T-helper 1 cell (primary cell): ENCODE measurements at places on chromosomes 12 and 14.

DNA sequence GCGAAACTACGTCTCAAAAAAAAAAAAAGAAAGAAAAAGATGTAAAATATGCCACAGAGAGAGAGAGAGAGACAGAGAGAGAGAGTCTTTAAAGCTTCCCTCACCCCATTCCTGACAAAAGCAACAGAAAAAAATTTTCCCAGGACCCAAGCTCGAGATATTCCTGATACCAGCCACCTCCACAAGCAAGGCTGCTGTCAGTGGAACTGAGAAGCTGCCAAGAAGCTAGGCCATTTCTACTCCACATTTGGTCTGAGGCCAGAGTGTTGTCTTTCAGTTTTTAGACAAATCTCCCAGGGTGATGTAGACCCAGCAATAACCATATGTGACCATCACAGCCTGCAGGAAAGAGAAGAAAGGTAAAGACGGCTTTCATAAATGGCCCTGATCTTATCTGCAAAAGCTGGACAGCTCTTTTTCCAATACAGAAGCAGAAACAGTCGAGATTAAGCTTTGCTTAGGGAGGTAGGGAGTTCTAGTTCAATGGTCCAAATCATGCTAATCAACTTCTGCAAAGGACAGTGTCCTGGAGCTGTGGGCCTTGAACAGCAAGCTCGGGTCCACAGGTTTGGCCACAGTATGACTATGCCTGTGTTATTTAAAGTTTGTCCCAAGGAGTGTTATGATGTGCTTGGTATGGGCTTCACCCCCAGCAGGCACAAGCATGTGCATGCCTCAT lies 130.3 kb upstream of the NUDT4 start:
- DNase-seq: no peak

- DNase-seq: no peak
Observed at GRCh38 chr14:89881839-89882238, 72.7 kb downstream of the EFCAB11 start.

DNA sequence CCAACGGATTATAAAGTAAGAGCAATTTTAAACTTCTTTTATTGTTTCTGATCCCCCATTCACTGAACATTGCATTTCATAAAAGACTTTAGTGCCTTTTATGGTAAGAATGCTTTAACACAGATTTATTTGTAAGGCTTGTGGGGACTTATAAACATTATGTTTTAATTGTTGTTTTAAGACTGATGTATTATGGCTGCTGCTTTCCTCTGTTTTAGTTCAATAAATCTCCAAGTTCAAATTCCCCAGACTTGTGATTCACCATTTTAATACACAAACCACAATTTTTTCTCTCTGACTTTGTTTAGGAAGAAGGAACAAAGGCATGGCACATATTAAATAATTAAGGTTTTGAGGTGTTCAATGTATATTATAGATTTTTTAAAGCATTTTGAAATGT lies 753.3 kb downstream of the SLC6A15 start:
- no peak for DNase-seq

DNA sequence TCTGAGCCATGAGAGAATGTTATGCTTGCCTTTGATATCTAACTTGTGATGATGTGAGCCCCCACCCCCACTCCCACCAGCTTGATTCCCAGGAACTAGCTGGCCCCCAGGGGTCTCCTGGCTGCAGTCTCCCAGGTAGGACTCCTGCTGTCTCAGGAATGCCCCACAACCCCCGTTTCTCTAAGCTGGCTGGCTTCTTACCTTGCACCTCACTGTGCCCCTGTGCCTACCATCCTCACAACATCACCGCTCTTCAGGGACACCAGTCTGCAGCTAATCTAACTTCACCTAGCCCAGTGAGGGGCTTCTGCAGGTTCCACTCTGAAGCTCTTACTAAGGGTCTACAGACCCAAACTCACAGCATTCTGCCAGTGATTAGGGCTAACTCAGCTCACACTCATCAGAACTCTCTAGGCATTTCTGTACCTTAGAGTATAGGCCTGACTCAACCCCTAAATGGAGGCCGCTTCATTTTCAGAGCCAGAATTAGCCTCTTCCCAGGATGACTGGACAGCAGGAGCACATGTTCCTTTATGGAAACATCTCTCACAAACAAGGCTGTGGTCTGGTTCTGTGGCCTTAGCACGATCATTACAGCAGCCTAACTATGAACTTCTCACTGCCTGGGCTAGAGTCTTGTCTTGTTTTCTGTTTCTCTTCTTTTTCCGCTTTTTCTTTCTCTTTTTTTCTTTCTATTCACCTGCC lies 72.8 kb upstream of the IFNG-AS1 start:
- DNase-seq: no peak

DNA sequence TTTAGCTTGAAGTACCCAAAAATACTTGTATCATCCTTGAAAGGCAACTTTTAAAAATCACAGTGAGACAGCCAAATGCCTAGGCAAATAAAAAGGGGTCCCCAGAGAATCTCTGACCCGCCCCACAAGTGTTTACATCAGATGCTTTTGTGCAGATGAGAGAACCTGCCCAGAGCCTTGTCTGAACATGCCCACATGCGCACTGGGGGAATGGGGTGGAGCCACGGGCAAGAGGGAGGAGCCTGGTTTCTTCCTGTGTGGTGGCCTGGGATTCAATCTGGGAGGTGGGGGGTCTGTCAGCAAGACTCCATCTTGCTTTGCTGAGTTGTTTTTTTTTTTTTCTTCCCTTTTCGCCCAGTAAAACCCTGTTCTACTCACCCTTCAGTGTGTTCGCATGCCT lies 381.7 kb upstream of the CCDC196 start:
- no peak for DNase-seq

- no peak for DNase-seq
Observed at GRCh38 chr12:51362747-51363342, 16.4 kb upstream of the CELA1 start.

DNA sequence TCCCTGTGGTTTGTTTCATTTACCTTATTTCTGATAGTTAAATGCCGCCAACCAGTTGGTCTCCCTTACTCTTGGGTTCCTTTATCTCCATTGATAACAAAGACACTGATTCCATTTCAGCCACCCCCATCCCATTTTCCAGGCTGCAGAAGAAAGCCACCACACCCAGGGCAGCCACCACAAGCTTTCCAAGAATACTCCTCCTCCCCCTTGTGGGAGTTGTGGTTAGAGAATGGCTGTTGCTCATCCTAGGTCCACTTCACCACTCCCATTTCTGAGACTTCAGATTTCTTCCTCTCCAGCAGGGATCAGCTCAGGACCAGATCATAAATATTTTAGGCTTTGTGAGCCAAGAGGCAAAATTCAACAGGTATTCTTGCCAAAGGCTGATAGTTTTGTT lies 73.9 kb downstream of the ANO4 start:
- DNase-seq: no peak

DNA sequence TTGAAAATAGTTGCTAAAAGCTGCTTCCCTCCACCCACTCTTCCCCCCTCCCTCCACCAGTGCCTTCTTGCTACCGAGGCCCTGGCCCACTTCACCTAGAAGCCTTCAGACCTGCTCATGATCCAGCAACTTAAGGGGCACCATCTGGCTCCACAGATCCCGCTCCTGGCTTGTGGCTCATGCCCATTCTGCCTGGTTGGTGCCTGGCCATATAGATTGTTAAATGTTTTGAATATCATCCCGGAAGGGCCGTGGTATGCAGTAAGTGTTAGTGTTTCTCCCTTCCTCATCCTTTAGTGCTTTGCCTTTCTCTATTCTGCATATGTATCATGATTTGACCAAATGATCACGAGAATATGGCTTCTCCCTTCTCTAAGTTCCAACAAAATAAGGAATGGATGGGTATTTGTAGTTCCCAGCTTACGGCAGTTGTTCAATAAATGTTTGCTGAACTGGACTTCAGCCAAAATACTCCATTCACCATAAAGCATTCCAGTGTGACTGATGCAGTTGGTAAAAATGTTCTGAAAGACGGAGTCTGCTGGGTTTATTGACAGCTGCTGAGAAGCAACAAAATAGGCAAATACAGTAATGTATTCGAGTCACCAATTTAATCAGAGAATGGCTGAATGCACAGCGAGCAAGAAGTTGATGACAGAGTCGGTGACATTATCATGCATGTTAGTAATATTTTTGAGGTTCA lies 30.7 kb downstream of the GRIP1 start:
- DNase-seq: no peak
